ENCODE measurements at places on chromosomes 11 and 22.

DNA sequence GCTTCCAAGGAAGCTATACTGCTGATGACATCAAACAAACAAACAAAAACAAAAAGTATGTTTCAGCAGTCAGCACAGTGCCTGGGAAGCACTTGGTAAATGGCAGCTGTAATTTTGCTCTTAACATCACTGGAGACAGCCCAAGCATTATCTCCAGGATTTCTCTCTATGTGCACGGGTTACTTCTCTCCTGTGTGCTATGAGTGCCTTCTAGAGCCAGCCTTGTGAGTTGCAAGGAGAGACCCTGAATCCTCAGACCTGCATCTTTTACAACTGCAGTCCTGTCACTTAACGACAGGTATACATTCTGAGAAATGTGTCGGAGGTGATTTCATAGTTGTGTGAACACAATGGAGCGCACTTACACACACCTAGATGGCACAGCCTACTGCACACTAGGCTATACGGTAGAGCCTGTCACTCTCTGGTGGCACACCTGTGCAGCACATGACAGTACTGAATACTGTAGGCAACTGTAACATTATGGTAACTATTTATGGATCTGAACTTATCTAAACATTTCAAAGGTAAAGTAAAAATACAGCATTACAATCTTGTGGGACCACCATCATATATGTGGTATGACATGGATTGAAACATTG lies 662.5 kb upstream of the B3GAT1 start:
- no peak for DNase-seq

DNA sequence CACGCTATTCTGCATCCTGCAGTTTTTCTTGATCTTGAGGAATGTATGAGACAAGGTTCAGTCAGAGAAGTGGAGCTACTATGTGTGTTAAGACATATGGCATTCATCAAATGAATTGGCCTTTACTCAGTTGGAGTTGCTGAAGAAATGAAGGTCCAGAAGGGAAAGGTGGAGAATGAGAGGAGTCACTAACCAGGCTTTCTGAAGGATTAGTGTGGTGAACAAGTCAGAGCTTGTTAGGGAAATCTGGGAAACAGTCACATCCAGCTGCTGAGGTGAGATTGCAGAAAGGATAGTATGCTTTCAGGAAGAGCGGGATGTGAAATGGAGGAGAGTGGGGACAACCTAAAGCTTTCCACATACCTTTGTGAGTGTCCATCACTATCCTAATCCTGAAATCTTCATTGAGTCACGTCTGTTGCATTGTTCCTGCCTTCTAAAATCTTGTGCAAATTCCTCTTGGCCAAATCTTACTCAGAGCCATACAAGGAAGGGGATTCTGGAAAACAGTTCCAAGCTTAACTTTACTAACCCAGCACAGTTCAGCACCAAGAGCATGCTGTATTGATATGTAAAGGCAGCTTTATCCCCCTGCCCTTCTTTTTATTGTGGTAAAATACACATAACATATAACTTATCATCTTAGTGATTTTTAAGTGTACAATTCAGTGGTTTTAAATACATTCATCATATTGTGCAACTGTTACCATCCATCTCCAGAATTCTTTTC lies 11.4 kb upstream of the PITPNB start:
- no peak for DNase-seq

- DNase-seq: no peak
Measured at GRCh38 chr11:17629113-17629512, 82.1 kb downstream of the OTOG start.

GRCh38 chr11:111269146-111269868 lies 23.8 kb downstream of the POU2AF2 start:
- no peak for DNase-seq

- no peak for DNase-seq
Measured at GRCh38 chr11:117039270-117039669, 59.0 kb downstream of the SIK3 start.

GRCh38 chr11:83259559-83259958 lies 26.6 kb downstream of the CCDC90B start:
- no peak for DNase-seq

DNA sequence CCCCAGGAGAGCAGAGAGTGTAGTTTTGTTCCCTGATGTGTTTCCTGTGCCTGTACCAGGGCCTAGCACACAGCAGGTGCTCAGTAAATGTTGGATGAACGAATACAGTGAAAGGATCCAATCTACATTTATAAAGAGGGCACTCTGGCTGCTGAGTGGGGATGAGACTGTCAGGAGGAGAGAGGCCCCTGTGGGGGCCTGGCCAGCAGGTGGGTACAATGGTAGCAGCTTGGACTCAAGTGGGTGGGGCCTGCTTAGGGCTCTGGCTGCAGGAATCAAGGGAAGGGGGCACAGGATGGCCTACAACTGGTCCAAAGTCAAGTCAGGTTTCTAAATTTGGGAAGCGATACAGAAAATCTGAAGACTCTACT lies 156.6 kb upstream of the GRK3 start:
- DNase-seq: no peak

DNA sequence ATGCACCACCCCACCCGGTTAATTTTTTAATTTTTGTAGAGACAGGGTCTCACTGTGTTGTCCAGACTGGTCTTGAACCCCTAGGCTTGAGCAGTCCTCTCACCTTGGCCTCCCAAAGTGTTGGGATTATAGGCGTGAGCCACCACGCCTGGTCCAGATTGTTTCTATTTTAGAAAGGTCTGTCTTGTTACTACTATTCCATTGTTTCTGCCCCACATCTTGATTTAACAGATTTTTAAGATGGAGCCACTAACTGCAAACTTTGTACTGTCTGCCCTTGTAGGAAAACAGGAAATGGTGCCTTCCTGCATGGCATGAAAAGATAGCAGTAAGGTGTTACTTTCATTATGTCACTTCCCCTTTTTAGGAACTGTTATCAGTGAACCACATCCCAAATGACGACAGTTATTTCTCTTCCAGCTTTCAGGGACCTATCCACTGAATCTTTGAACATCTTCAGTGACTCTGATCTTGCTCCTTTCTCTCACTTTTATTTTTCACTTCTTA lies 23.2 kb downstream of the TAF1D start:
- DNase-seq: no peak

DNA sequence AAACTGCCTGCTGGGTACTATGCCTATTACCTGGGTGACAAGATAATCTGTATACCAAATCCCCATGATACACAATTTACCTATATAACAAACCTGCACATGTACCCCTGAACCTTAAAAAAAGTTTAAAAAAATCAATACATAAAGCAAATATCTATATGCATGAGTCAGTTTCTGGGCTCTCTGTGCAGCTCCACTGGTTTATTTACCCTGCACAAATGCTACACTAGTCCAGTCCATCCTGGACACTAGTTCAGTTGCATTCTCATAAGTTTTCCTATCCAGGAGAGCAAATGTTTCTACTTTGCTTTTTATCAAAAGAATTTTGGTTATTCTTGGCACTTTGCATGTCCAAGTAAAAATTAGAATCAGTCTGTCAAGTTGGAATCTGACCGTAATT lies 99.8 kb upstream of the OLFML1 start:
- no peak for DNase-seq

DNA sequence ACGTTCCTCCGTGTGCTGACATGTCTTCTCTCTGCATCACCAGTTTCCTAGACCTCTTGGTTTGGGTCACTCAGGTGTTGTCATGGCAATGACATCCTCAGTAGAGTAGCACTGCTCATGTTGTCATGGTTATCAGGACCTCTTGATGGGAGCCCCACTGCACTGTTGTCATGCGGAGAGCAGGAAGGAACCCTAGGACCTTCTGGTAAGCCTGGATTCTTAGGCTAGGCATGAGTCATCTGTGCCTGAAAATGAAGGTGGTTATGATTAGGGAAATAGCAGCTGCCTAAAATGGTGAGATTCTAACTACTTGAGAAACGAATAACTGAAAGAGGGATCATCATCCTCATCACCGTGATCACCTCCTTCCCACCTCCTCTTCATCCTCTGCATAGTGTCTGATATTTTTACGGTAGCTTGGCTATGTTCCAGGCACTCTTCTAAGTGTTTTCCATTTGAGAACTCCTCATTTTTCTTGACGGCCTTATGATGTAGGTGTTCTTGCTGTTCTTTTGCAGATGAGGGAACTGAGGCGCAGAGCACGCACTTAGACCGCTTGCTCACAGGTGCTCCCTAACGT lies 858.4 kb downstream of the NTM start:
- DNase-seq: no peak

GRCh38 chr22:23270212-23270733 lies 90.0 kb downstream of the BCR start:
- DNase-seq: no peak

GRCh38 chr11:131522851-131523250 lies 152.4 kb downstream of the NTM start:
- no peak for DNase-seq

DNA sequence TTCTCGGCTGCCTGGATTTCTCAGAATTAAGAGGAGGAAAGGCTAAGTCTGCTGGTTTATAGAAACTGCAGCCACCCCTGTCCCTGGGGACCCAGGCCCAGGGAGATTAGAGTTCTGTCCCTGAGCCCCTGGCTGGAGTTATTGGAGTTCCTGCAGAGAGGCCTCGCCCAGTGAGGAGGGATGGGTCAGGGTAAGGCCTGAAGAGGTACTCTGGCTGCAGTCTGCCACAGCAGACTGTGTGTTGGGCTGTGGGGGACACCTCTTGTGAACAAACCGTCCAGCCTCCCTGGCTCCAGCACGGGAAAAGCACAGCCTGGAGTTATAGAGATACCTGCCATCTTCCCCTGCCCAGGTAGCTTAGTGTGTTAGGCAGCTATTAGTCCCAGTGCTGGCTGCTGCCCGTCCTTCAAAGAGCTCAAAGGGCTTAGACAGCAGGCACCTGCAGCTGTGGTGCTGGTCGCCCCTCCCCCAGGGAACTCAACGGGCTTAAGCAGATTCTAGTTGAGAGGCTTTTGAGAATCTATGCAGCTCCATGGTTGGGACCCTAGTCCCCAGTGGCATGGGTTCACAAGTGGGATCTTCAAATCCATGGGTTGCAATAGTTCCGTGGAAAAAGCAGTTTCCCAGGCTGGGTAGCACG lies 36.6 kb upstream of the MUC15 start:
- no peak for DNase-seq

GRCh38 chr22:42742940-42743339 lies 22.3 kb upstream of the A4GALT start:
- no peak for DNase-seq

DNA sequence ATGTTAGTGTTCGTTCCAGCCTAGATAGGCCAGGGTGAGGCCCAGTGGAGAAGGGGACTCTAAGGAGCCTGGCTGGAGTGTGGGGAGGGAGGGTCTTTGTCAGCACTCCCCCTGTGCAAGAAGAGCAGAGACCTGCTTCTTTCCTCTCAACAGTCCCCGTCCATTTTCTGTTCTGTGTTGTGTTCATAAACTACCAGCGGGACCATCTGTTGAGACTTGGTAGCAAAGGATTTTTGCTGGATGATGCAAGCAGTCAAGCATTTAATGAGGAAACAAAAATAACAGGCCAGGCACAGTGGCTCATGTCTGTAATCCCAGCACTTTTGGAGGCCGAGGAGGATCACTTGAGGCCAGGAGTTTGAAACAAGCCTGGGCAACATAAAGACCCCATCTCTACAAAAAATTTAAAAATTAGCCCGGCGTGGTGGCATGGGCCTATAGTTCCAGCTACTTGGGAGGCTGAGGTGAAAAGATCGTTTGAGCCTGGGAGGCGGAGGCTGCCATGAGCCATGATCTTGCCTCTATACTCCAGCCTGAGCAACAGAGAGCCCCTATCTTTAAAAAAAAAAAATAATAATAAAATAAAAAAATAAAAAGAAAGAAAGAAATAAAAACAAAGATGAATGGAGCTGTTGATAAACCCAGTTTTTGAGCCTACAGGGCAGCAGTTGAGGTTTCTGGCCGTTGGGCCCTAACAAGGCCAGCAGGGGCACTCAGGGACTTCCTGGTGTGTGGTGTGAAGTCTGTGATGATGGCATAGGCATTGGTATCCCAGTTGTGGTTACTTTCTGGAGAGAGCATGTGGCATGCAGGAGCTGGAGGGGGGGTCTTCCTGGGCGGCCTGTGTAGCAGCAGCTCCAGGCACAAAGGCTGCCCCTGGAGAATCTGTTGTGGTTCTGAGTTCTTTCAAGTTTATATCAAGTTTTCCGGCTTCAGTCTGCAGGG lies 1.7 kb upstream of the TXNRD2 start:
- DNase-seq: no peak

DNA sequence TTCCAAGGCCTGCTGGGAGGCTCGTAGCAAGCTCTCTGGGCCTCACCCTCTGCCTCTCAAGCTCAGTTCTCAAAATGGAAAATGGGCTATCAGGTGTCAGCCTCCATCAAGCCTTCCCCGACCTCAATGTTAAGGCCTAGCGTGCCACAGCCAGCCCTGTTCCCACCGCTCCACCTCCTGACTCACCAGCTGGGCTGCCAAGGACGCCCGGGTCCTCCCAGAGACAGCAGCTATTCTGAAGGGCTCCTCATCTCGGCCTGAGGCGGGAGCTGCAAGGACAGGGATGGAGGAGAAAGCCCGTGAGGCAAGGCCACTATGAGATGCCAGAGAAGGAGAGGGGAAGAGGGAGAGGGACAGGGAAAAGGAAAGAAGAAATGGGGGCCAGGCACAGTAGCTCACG lies 19.9 kb downstream of the ARAP1 start:
- DNase-seq: no peak

- DNase-seq: no peak
Measured at GRCh38 chr11:12319988-12320387, 57.4 kb upstream of the PARVA start.

GRCh38 chr22:28670161-28670560 lies 9.5 kb downstream of the TTC28 start:
- DNase-seq: no peak

DNA sequence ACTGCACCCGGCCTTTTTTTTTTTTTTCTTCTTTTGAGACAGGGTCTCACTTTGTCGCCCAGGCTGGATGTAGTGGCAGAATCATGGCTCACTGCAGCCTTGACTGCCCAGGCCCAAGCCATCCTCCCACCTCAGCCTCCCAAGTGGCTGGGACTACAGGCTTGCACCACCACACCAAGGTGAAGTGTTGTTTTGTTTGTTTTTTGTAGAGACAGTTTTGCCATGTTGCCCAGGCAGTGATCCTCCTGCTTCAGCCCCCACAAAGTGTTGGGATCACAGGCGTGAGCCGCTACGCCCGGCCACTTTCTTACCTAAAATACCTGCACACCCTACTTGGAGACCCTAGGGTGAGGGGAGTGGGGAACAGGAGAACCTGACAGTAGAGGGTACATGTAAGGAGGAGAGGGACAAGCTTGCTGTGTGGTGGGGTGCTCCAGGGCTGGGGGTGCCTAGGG lies 4.5 kb upstream of the AIFM3 start:
- DNase-seq: no peak

GRCh38 chr11:45305874-45306623 lies 19.9 kb upstream of the SYT13 start:
- DNase-seq: no peak

Data from activated CD4-positive, CD25-positive, alpha-beta regulatory T cell (primary cell).